Transverse colon (tissue), 4 donors: ENCODE measurements at places on chromosomes 12 and 14. TPM values are rescaled to one million over a fixed set of nuclear protein-coding genes. Genes with fewer than 3 reads are reported as not detected.

DNA sequence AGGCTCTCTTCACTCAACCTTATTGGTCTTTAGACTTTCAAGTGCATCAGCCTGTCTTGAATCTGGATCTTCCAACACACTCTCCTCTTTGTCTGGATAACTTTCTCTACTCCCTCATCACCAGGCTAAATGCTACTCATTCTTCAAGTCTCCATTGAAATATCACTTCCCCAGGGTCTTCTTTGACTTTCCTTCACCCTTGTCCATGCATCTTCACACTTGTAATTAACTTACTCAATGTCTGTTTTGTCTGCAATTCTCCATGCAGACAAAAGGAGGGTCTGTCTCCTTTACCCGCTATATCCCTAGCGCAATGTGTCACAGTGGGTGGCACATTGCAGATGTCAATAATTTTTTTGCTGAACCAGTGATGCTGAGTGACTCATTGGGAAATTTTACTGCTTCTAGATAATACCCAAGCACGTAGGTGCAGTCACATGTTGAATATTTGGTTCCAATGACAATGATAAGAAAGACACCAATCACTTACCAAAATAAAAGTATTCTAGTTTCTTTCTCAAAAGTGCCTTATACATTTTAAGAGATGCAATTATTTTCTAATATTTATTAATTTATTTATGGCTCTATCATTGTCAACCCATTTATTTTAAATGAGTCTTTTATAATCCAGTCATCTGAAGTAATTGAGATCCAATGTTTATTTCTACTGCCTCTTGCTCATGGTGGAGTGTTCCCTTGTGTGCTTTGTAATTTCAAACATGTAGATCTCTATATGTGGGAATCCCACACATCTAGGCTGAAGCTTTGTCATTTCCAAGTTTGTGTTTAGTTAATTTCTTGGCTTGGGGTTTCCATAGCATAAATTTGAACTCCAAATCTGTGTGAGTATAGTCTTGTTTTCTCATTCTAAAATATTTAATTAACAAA, 21.7 kb upstream of the RFC5 start:
- DNase-seq, result no peak

CCND2 gene
- total RNA-seq, result 63.0 TPM

DNA sequence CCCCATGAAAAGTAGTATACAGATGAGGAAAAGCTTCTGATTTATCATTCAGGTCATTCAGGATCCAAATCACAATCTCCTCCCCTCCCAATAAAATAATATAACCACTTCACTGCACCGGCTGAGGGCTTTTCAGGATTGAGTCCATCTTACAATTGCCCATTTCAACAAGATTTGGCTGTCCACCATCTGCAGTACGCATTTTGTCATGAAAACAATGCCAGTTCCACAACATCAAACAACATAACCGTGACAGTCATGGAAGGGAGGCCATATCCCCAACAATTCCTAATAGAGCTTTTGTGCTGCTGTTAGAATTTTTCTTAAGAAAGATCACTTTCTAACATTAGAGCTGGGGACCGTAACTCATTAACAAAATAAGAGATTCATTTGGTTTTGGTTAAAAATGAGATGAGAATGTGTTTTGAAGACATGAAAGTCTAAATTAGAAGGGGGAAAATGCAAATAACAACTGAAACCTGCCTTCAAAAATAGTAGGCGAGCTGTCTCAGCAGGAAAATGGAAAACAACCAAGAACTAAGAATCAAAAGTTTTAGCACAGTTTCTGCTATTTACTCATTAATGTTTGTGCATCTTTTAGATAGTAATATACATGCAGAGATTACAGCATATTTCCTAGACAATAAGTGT, 38.3 kb upstream of the TMTC2 start:
- no peak for DNase-seq

DNA sequence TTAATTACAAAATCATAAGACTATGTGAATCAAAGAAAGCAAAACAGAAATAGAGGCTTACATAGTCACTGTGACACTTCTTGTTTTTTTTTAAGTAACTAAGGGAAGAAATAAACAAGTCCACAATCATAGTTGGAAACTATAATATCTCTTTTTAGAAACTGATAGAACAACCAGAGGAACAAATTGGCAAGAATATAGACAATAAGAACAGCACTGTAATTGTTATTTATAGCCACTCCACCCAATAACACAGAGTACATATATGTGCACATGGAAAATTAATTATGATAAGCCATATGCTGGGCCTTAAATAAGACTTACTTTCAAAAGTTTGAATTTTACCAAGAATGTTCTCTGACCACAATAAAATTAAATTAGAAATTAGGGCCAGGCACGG, 101.1 kb downstream of the PLEKHG7 start:
- DNase-seq, result no peak

GRCh38 chr12:14782756-14783155, 20.5 kb downstream of the WBP11 start:
- DNase-seq, result no peak

ARPC3 gene
- total RNA-seq, result 141 TPM

DNA sequence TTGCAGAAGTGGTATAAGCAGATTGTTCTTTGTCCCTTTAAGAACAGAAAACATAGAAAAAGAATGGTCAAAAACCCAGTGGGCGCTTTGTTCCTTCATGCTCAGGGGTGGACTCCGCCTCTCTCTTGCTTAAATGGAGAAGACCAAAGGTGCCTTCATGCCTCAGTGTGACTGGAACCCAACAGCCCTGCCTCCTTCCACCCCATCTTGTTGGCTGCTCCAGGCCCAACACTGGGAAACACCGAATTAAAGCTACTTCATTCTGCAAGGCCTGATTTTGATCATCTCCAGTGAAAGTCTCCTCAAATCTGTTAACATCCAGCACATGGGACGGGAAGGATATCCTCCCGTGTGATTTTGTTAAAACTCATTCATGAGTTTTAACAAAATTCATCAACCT, 103.7 kb downstream of the BCL11B start:
- DNase-seq, result no peak

GRCh38 chr14:38663382-38663781, 407.5 kb upstream of the CLEC14A start:
- DNase-seq, result no peak

ACSM4 gene
- total RNA-seq, result not detected

MYG1 gene
- 29.1 TPM for total RNA-seq

- no peak for DNase-seq
Observed at GRCh38 chr14:101125313-101125712, 221.8 kb upstream of the RTL1 start.

ADSS1 gene
- 4.4 TPM for total RNA-seq

DNA sequence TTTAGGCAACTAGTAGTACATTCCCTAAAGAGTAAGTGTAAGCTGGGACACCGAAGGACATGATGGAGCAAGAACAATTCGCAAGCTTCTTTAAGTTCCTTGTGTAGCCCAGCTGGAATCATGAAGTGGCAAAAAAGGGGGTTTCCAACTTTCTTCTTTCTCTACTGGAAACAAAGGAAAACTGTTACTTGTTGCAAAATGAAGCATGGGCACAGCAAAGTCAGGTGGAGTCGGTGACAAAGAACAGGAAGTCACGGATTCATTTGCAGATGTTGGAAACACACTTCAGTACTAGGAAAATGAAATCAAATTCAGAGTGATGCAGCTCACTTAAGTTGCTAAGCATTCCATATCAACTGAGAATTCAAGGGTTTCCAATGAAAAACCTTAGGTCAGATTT, 706.9 kb upstream of the STXBP6 start:
- DNase-seq, result no peak

GRCh38 chr12:9041321-9041720, 52.0 kb downstream of the KLRG1 start:
- DNase-seq, result no peak

- no peak for DNase-seq
Observed at GRCh38 chr12:98592825-98593322, 612 bp upstream of the SLC25A3 start.

ART4 gene
- 0.16 TPM for total RNA-seq
